IPS DF 19.7 (cell line): ENCODE measurements at places on chromosomes 5 and 9.
A peak's percentile ranks its signal among the peaks of the same experiment; 100 is the strongest.

DNA sequence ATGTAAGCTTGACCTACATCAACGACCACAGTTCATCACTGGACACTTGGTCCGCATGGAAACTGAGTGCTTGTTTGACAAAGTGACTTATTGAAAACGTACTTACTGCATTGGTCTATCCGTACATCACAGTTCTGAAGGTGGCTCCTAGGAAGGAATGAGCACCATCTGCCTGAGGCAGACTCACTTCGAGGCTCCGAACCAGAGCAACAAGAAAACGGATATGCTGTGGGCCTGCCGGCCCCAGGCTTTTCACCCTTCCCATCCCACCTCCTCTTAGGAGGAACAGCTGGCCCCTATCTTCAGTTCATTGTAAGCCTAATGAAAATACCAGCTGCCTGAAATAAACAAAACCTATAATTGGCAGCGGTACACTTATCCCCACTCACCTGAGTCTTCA is 67.2 kb upstream of the TSLP start:
- no peak for DNase-seq

GRCh38 chr5:143101121-143101520 is 302.4 kb downstream of the NR3C1 start:
- DNase-seq, result no peak

- no peak for DNase-seq
These were observed 35.5 kb downstream of the POU5F2 start for GRCh38 chr5:93705896-93706295.

- DNase-seq, result no peak
These were observed 9.3 kb downstream of the HMGXB3 start for GRCh38 chr5:150009671-150010387.

DNA sequence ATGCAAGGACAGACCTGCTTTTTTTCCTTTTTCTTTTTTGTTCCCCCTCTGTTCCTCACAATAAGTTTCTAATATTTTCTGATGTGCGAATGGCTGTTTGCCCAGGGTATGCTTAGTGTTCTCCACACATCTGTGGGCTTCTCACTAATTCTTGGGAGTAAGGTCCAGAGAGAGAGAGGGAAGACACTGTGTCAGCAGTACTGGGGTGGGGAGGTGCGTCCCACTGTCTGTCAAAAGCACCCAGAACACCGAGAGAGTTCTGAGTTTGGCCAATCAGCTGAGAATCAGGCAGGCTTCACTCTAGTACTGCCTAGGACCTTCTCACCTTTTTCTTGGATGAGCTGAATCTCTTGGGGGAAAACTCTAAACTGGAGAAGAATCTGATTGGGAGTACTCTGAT is 61.8 kb downstream of the ELL2 start:
- DNase-seq, result no peak

- no peak for DNase-seq
These were observed 2126.3 kb upstream of the ACO1 start for GRCh38 chr9:30258094-30258493.

DNA sequence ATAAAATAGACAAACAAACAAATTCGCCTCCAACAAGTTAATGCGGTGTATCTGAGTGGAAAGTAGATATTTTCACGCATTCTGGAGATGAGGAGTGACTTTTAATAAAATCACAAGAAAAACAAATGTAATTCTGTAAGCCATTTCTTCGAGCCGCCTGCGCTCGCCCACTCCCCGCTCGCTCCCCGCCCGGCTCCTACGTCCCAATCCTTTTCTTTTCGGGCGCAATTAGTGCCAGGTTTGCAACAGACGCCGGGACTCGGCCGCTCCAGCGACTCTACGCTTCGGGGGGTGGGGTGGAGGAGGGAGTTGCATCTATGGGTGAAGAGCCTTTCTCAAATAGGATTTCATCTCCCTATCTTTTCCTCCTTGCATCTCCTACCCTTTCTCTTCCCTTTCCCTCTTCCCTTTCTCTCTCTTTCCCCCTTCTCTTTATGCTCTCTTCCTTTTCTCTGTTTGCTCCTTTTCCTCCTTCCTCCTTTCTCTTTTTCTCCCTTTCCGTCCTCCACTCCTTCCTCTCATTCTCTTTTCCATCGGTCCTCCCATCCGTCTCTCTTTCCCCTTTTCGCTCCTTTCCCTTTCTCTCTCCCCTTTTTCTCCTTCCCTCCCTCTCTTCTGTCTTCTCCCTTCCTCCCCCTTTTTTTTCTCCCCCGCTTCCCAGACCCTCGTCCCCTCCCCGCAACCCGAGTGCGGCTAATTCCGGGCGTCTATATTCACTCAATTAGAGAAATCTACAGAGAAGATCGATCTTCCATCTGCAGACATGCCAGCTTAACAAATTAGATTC is 6.1 kb upstream of the OTP start:
- DNase-seq, result no peak

DNA sequence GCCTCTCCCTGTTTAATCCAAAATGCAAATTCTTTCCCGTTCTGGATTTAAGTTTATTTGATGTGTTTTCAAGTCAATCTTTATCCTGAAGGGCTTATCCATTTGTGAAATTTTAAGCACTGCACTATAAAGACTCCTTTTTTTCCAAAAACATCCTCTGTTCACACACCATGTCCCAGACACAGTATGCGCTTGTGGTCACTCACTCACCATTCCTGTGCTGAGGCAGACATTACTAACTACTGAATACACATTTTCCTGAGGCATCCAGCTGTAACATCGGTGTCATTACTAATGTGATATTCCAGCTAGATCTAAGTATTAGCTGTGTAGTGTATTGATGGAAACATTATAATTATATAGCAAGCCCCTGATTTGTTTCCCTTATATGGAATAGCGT is 298.4 kb downstream of the KCTD16 start:
- DNase-seq, result no peak

DNA sequence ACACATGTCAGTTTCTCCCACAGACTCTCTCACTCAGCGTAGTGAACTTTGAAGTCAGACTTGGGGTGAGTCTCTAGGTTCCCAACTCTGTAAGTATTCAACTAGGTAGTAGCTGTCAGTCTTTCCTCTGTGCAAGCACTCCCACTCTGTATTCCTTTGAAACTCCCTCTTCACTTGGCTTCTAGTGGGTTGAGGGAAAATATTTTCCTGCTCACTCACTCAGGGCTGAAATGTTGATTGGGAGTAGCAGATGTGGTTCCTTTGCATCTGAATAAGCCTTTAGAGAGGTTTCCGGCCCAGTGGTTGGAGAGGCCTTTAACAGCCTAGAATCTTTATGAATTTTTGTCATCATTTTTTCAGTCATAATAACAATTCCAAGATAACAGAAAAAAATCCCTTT is 18.1 kb upstream of the ARRDC3 start:
- DNase-seq, result no peak

GRCh38 chr5:168481330-168481788 is 4.9 kb upstream of the RARS1 start:
- no peak for DNase-seq

DNA sequence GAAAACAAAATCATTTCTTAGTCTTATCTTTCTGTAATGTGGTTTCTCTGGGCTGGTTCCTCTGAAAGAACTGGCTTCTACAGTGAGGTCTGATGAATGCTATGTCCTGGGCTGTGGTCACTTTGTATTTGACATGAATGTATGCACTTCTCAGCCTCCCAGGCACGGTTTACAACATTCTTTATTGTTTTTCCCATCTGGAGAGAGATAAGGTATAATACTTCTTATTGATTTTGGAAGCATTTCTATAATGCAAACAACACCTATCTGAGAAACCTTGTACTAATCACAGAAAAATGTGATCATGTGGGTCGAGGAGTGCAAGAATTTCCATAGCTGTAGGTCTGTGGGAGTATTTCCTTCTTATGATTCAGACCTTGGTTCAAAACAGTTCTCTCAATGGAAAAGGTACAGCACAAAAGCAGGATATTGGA is 46.9 kb downstream of the ACTBL2 start:
- DNase-seq, result no peak

DNA sequence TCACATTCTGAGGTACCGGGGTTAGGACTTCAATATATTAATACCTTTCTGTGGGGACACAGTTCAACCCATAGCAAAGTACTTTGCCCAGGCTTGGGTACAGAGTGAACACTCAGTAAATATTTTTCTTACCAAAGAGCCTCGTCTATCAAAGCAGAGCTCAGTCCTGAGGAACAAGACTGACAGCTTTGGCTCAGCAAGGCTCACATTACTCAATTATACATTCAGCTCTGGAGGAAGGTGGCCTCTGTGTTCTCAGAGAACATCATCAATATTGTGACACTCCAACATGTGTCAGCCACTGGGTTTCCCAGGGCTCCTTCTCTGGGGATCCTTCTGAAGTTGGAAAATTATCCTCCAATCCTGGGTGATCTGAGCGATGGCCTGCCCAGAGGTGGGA is 186.4 kb downstream of the NMUR2 start:
- no peak for DNase-seq

DNA sequence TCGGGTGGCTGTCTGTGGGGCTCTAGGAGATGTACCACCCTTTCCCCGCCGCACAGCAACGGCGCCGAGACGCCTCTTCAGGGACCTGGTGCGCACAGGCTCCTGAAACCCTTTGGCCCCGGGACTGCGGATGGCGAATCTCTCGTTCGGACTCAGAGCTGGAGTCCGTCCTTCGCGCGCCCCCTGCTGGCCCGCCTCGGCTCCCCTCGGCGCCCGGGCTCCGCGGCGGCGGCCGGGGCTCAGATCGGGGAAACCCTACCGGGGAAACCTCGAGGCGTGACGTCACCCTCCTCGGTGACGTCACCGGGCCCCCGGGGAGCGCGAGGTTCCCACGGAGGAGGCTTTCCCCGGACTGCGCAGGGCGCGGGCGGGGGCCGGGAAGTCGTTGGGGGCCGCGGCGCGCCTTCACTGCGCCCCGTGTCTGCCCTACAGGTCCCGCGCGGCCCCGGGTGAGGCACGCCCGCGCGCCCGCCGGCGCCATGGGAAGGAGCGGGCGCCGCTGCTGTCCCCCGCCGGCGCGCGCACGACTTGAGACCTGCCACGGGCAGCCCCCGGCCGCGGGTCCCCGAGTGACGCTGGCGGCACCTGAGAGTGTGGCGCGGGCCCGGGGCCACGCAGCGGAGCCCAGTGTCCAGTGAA is 7.9 kb downstream of the PRR7 start:
- no peak for DNase-seq

DNA sequence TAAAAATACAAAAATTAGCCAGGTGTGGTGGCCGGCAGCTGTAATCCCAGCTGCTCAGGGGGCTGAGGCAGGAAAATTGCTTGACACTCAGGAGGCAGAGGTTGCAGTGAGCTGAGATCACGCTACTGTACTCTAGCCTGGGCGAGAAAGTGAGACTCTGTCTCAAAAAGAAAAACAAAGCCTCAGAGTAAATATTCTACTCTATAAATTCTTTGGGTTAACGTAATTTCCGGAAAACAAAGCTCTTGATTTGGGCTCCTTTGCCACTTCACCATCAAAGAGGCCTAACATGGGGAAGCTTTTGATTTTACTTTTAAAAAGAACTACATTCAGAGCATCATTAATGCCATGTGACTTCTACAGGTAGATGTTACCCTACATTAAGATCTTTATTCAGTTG is 103.1 kb downstream of the SERINC5 start:
- no peak for DNase-seq

GRCh38 chr5:67020096-67020615 is 176.4 kb downstream of the CD180 start:
- DNase-seq, result no peak

GRCh38 chr9:9108641-9109040 is 1309.1 kb upstream of the DMAC1 start:
- DNase-seq, result peak; percentile 25

GRCh38 chr9:134099123-134099761 is 31.4 kb upstream of the BRD3 start:
- peak; percentile 40 for DNase-seq
